Vagina (tissue), 2 donors: ENCODE measurements at places on chromosomes 5 and 9.

DNA sequence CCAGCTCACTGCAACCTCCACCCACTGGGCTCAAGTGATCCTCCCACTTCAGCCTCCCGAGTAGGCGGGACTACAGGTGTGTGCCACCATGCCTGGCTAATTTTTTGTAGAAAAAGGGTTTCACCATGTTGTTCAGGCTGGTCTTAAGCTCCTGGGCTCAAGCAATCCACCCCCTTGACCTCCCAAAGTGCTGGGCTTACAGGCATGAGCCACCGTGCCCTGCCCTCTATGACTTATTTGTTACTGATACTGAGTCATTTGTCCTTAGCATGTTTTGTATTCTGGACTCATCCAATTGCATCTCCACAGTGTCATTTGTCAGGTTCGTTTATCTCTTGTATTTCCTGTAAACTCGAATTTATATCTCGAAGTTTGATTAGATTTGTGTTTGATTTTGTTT is 2.7 kb upstream of the ITK start:
- DNase-seq: no peak

GRCh38 chr9:73176450-73176875 is 24.8 kb downstream of the ANXA1 start:
- no peak for DNase-seq

- no peak for DNase-seq
Observed at GRCh38 chr5:125017796-125018195, 271.4 kb upstream of the ZNF608 start.

DNA sequence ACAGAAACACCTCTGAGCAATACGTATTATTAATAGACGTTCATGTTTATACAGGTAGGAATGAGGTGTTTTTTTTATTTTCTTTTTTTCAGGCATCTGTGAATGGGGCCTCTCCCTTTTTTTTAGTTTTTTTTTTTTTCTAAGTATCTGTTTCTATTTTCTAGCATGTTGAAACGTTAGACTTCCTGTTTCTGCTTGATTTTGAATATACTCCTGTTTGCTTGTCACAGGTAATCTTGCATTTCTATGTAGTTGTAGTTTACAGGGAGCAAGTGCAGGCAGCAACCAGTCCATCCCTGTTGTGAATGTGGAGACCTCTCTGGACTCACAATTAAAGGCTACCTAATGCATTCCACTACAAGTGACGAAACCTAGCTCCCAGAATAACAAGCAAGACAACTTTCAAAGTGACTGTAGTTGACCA is 22.8 kb upstream of the TNFAIP8 start:
- DNase-seq: no peak

- DNase-seq: no peak
Observed at GRCh38 chr5:143436871-143437270, 33.4 kb upstream of the NR3C1 start.

DNA sequence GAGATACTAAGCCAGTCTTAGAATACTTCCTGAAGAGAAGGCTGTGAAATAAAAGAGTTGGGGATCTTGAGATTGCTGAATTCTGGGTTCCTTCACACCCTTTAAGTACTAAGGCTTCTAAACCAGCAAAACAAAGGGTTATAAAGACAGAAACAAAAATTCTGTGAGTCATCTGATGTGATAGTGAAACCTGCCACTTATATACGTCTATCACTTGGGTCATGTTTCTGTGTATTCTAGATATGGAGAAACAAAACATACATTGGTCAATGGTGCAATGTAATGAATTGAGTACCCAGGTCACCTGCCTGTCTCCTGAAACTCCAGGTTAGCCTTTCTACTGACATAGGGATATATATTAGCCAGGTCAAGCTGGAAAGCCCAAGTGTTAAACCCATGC is 319.3 kb upstream of the GRAMD2B start:
- DNase-seq: no peak
